A375 (cell line): ENCODE measurements at places on chromosomes 2 and 18. TPM values are rescaled to one million over a fixed set of nuclear protein-coding genes. Genes with fewer than 3 reads are reported as not detected.

DYNAP gene
- total RNA-seq = not detected in 2 replicates

BUB1 gene
- total RNA-seq = 35.4 and 41.1 TPM in 2 replicates

ORC4 gene
- 33.1 and 33.7 TPM in 2 replicates for total RNA-seq

GALR1 gene
- total RNA-seq = not detected in 2 replicates

TSPYL6 gene
- total RNA-seq = not detected in 2 replicates

MEP1B gene
- total RNA-seq = not detected in 2 replicates

ALLC gene
- total RNA-seq = 0.41 TPM in 1 of 2 replicates, not detected in the other

SFXN5 gene
- total RNA-seq = 10.4 and 17.6 TPM in 2 replicates

C2orf80 gene
- not detected in 2 replicates for total RNA-seq

MC2R gene
- total RNA-seq = not detected in 2 replicates

IFT172 gene
- total RNA-seq = 26.5 and 29.8 TPM in 2 replicates
